ENCODE measurements at places on chromosomes 4 and X. TPM values are rescaled to one million over a fixed set of nuclear protein-coding genes. Genes with fewer than 3 reads are reported as not detected.

HOPX gene
- 0.30 TPM for total RNA-seq

SLITRK2 gene
- 0.03 TPM for total RNA-seq

OCIAD2 gene
- total RNA-seq, result 58.0 TPM

GRCh38 chrX:7055386-7056137, 92.0 kb upstream of the STS start:
- DNase-seq, result no peak

- no peak for DNase-seq
Measured at GRCh38 chr4:1938027-1938426, 66.8 kb downstream of the NSD2 start.

KLKB1 gene
- 102 TPM for total RNA-seq

DNA sequence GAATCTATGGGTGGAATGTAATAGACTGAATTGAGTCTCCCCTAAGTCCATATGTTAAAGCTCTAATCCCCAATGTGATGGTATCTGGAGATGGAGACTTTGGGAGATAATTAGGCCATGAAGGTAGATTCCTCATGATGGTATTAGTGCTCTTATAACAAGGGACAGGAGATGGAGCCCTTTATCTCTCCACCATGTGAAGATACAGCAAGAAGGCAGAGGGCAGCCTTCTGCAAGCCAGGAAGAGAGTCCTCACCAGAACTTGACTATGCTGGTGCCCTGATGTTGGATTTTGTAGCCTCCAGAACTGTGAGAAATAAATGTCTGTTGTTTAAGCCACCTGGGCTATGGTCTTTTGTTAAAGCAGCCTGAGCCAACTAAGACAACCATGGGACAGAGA, 76.4 kb upstream of the F8A3 start:
- DNase-seq, result no peak

Data from left lobe of liver (tissue), 2 donors.